ENCODE measurements at places on chromosomes 3 and 15.

DNA sequence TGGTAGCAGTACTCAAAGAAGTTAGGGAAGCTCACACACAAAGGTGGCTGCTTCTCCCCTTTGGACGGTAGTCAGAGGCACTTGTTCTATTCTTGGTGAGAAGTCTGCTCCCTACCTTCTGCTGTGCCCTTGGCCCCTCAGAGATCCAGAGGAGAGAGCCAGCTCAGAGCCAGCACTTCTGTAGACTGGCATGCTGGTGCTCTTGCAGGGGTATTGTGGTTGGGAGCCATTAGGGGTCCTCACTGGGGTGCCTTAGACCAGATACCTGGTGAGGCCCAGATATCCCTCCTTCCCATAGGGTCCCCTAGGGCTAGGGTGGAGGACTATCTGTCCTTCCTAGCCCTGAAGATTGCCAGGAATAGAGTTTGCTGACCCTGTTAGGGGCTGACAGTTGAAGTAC, 140.6 kb downstream of the EEFSEC start:
- DNase-seq = no peak

- no peak for DNase-seq
Observed at GRCh38 chr15:90552929-90553211, 23.1 kb downstream of the CRTC3 start.

- DNase-seq = no peak
Observed at GRCh38 chr3:55935241-55935640, 448.1 kb upstream of the WNT5A start.

DNA sequence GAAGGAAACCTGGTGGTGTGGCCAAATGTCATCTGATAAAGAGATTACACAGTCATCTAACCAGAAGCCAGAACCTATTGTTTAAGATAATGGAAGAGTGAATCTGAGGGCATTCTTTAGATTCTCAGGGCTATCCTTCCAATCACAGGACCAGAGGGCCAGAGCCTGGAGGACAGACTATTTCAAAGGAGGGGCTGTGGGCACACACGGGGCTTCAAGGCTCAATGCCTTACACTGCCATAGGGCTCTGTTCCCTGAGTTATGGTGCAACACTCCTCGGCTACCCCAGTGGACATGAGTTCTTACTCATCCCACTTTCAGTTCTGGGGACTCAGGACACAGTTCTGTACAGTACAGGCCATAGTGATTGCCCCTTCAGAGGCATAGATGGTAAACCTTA, 343.9 kb upstream of the ALCAM start:
- DNase-seq = no peak

DNA sequence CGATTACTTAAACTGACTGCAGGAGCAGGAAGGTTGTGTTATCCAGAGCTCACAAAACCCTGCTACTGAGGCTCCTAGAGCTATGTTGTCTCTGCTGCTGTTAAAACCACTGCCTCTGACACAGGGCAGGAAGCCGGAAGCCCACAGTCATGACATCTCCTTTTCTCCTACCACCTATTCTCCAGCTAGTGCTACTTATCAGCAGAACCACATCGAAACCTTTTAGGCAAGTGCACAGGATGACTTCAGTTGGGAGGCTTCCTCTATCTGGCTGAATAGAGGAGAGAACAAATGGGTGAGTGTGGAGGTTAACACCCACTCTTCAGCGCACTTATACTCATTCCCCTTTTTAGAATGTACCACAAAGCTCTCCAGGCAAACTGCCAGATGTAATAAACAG, 638.0 kb downstream of the OTOL1 start:
- DNase-seq = no peak

GRCh38 chr3:57434041-57434440, 110.1 kb downstream of the DNAH12 start:
- no peak for DNase-seq

DNA sequence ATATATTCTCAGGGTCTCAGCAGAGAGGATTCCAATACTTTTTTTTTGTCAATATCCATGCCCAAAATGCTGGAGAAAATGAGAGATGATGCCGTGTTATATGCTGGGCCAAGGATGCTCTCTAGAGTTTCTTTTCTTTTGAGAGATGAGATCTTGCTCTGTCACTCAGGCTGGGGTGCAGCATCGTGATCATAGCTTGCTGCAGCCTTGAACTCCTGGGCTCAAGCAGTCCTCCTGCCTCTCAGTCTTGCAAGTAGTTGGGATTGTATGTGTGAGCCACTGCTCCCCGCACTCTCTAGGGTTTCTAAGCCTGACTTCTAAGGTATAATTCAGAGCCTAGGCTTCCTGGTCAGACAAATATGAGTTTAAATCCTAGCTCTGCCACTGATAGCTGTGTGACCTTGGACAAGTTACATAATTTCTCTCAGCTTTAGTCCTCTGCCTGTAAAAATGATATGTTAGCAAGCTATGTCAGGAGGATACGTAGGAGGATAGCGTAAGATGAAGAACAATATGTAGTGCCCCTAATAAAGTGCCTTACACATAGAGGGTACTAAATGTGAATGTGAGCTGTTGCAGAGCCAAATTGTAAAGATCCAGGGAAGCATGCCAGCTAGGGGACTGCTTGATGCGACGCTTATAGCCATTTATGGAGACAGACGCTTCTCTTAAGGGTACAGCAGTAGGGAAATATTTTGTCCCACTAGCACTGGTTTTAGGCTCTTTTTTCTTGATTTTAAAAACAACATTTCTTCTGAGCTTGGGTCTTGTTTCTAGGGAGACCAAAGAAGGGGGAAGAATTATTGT, 7.4 kb downstream of the STARD9 start:
- no peak for DNase-seq

DNA sequence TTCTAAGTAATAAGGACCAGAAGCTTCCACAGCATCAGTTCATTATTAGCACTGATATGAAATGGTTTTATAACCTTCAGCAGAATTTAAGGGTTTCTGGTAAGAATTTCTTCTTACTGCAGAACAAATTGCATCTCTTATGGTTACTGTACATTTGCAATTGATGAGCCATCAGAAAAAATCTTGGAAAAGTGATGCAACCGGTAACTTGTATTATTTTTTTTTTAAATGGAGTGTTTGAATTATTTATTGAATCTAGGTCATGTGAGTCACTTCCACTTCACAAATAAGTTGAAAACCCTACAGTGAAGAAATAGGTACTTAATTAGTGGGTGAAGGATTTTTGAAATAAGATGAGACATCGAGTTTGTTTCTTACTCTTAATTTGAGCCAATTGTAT, 786.0 kb downstream of the TUSC7 start:
- DNase-seq = no peak

DNA sequence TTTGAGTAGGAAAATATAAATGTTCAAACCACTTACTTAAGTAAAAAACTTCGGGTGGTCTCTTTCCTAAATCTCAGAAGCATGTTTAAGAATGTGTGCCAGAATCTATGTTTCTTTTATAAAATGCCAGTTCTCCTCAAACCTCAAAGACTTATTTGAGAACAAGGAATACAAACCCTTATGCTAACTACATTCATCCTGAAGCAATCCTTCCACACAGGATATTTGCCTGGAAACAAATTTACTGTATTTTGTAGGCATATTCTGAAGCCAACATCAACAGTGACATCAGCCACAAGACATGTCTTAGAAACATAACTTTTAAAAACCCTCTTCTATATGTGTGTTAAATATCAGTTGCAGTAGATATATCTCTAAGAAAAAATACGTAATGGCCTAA, 1077.0 kb downstream of the ROBO1 start:
- DNase-seq = no peak
